ENCODE measurements at places on chromosomes 11 and 22.

GRCh38 chr22:45127866-45128265 lies 35.9 kb upstream of the NUP50 start:
- DNase-seq, result no peak

GRCh38 chr11:45773786-45774655 lies 30.9 kb upstream of the SLC35C1 start:
- DNase-seq, result no peak

GRCh38 chr22:46773076-46773475 lies 10.6 kb downstream of the TBC1D22A start:
- no peak for DNase-seq

- no peak for DNase-seq
Measured at GRCh38 chr11:104661471-104661870, 236.8 kb downstream of the CASP12 start.

- no peak for DNase-seq
Measured at GRCh38 chr11:44577231-44577830, 11.9 kb downstream of the CD82 start.

- peak; percentile 59 for DNase-seq
Measured at GRCh38 chr11:77819411-77819920, 1.1 kb downstream of the RSF1 start.

GRCh38 chr22:49948958-49949913 lies 11.3 kb upstream of the PIM3 start:
- no peak for DNase-seq

DNA sequence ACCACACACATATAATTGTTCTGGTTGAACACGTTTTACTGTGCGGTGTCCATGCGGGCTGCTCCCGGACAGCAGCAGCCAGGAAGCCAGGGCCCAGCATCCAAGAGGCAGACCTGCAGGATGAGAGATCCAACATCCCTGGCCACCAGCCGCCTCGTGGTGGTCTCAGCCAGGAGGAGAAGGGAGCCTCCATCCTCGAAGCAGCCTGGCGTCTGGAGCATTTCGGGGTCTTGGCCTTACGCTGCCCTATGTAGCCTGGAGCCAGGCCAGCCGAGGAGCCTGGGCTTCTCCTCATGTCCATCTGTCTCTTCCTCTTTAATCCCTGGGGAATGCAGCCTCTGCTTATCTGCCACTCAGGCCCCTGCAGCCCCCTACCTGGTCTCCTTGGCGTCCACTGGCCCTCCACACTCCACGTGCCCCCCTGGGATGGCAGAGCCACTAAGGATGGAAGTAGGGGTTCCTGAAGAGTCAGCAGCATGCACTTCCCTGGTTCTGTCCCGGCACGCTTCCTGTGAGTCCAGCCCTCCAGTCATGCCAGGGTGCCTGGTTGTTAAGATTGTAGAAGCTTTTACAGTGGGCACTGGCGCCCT lies 253.2 kb downstream of the TBC1D22A start:
- DNase-seq, result no peak

DNA sequence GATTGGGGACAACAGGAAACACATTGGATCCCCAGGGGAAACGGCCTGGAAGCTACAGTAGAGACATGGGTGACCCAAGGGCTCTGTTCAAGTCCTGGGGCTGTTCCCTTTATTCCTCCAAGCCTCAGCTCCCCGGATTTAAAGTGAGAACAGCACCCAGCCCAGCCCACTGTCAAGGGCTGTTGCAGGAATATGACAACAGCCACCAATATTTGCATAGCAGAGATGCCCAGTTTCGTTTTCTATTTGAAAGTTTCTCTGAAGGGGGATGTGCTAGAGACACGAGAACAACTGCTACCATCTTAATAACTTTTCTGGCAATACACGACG lies 81.1 kb upstream of the WNT7B start:
- no peak for DNase-seq

DNA sequence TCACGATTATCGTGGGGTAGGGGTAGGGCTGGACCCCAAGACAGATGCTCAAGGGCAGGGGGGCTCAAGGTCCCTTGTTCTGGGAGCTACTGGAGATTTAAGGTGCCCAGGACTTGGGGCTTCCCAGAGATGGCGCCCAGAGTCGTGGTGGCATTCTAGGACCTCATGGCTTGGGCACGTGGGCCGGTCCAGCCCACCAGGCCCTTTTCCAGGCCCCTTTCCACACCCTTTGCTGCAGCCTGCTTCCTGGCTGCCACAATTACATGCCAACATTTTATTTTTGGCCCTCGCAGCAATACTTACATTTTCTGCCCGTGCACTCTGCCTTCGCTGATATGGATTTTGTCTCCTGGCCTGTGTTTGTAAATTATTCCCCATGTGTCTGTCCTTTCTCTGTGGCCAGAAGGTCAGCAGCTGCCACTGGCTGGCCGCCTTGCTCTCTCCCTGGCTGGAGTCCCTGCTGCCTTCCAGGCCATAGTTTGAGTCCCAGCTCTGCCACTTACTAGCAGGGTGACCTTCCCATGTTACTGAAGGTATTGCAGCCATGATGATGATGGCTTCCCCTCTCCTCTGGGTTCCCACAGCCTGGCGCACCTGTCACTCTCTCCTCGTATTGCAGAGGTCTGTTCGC lies 11.2 kb downstream of the MB start:
- DNase-seq, result no peak

GRCh38 chr22:24481641-24482040 lies 13.5 kb upstream of the UPB1 start:
- DNase-seq, result no peak

DNA sequence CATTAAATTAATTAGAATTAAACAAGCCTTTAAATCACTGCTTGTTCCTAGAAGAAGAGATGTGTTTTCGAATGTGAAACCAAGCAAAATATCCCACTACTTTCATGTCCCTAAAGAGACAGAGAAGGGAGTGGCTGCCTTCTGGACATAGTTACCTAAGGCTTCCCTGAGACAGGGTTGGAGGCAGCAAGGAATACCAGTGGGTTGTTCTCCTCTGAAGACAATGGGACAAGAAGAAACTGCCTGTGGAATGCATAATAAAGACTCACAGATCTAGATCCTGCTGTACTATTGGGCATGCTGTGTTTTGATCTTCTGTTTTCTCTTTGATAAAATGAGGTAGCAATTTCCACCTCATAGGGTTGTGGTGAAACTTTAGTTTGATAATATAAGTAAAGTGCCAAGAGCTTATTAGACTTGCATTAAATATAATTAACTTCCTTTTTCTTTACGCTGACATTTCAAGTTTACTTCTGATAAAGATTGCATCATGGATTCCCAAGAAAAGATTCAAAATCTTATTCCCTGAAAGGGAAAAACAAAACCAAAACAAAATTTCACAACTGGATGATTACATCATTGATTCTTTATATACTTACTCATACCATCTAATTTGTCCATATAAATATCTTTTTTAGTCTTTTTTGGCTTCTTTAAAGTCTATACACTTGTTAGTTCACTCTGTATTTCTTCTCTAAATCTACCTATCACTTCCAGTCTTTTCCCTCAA lies 621.3 kb downstream of the ETS1 start:
- DNase-seq, result no peak

DNA sequence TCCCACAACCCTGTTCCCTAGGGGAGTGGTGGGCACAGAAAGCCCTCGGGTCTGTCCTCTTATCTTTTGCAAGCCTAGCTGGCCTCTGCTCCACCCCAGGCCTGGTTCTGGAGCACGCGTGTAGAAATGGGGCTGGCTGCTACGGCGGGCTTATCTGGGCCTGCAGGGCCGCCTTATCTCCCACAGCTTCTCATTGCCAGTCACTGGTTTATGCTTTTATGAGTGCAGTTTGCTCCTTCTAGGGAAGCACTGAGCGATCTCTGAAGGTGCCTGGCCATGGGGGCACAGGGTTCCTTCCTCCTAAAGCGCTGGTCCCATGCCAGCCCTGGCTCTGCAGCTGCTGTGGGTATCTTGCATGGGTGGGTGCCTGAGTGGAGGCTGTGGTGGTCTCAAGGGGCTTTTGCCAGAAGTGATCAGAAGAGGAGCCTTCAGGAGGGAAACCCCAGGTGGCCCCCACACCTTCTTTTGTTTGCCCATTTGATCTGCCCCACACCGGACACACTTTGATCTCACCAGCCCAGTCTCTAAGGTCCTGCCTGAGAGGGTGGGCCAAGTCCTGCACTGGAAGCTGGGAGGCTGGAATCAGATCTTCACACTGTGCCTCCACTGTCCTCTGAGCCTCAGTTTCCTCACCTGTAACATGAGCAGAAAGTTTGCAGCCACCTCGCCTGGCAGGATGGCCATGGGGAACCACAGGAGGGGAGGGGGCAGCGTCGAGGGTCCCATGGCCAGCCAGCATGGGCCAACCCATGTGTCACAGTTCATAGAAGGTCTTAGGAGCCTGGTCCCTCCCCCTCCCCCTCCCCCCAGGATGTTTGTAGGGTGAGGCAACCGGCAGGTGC lies 86.6 kb upstream of the FGF3 start:
- DNase-seq, result no peak

DNA sequence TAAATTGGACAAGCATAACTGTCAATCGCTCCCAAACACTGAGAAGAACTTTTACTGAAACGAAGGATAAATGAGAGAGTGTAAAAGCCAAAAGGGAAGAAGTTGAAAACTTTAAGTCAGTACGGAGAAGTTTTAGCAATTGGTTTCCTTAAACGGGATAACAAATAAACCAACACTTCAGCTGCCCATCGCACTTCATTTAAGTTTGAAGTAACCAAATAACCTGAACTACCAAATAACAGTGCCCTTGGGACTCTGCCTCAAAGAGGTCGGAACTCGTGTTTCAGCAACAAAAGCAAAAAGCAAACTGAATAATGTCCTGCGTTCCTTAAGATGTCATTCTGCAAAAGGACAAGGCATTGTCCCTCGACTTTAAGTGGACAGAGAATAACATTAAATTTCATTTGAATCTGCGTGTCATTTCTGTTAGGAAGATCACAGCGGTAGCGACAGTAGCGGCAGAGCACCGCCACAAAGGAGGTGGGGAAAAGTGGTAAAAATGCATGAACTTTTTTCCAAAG lies 127.0 kb upstream of the C11orf58 start:
- no peak for DNase-seq

DNA sequence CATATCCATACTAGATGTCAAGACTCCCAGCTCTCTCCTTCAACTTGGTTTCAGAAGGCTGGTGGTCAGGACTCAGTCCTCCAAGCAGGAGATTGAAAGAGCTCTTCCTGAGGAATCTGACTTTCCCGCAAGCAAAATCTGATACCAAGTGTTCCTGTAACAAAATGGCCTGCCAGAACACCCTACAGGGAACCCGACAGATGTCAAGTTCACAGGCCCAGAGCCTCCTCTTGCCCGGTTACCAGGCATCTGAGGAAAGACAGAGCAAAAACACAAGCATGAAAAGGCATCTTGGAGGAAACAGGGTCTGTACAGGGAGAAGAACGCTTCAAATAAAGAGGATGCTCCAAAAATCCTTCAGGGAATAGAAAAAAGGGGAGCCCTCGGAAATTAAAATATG lies 8.7 kb upstream of the KCNJ5 start:
- DNase-seq, result no peak

GRCh38 chr11:3867209-3868091 lies 12.0 kb downstream of the STIM1 start:
- DNase-seq, result no peak

DNA sequence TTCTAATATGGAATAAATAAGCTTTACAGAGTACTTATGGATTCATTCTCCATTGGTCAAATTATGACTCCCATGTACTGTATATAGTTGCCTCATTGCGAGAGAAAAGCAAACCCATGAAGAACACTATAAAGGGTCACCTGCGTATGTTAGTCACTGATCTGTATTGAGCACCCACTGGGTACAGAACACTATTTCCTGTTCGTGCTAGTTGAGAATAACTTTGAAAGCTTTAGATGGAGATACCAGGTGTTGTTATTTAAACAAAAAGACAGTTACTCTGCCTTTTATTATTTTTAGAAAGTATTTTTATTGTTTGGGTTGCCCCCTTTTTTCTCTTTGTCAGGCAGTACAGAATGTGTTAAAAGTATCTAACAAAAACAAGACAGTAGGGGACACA lies 79.9 kb downstream of the DEUP1 start:
- no peak for DNase-seq

DNA sequence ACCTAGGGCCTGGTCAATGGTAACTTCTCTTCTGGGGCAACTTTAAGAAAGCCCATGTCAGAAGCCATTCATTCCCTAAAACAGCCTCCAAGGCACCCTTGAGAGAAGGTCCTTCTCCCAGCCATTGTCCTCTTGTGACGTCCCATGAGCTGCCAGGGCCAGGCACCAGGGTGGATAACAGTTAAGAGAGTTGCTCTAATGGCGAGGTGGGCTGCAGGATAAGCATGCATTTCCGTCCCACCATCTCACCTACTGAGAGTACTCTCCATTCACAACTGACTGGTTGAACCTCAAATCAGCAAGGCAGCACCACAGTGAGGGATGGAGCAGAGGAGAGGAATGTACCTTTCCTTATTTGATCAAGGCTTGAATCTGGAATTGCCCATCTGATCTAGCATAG lies 14.6 kb downstream of the POU2AF1 start:
- DNase-seq, result no peak

- DNase-seq, result peak; percentile 12
Measured at GRCh38 chr11:92707665-92708064, 261.8 kb upstream of the MTNR1B start.

DNA sequence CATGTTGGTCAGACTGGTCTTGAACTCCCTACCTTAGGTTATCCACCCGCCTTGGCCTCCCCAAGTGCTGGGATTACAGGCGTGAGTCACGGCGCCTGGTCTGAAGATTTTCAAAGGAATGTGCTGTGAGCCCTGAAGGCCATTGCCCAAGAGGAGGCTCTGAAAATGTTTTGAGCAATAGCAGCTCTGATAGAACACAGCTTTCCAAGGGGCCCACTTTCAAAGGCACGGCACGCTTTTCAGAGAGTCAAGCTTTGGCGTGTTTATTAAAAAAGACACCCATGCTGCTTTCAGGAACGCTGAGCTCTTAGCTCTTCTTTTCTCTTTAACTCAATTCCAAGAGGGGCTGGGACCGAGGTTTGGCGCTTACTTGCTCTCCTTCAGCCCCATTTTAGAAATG lies 73.8 kb upstream of the CDON start:
- DNase-seq, result peak; percentile 91

- no peak for DNase-seq
Measured at GRCh38 chr11:57427727-57428082, 784 bp upstream of the SLC43A3 start.

GRCh38 chr22:40425082-40425481 lies 54.7 kb downstream of the SGSM3 start:
- no peak for DNase-seq

DNA sequence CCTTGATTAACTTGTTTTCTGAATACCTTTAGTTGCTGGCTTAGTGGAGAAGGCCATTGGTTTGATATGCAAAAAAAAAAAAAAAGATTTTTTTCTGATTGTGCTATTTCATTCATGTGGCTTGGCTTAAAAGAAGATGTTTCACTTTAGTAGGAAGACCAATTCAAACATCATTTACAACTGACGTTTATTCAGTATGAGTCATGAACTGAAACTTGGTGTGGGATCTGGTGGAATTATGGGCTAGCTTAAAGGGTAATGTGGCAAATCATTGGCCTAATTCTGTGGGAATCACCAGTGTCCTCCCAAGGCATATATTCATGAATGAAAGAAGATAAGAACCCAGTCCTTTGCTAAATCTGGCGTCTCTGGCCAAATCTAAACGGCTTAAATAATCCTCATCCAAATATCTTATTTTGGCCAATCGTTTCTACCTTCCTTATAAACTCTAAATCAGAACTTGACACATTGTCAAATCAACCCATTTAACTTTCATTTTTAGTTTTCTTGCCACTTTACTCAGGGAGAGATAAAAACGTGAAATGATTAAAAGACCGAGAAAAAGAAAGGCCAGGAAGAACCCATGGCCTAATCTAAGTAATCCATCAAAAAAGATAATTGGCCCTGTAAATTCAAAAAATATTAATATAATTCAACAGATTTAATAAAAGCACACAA lies 77.0 kb downstream of the DDIAS start:
- peak; percentile 65 for DNase-seq

All from fibroblast of skin of left quadriceps (primary cell).